Smooth muscle cell of bladder (primary cell): ENCODE measurements at places on chromosomes 16 and 17. TPM values are rescaled to one million over a fixed set of nuclear protein-coding genes. Genes with fewer than 3 reads are reported as not detected.

EVI2A gene
- 1.00 and 3.6 TPM in 2 replicates for total RNA-seq

CES5A gene
- total RNA-seq, result not detected in 2 replicates

RBBP6 gene
- total RNA-seq, result 11.0 and 12.2 TPM in 2 replicates

DPEP1 gene
- 0.14 and 0.65 TPM in 2 replicates for total RNA-seq

ESRP2 gene
- total RNA-seq, result 0.09 and 0.14 TPM in 2 replicates

TADA2A gene
- 16.8 and 18.7 TPM in 2 replicates for total RNA-seq

TMEM100 gene
- total RNA-seq, result 1.8 and 10.7 TPM in 2 replicates
